Common myeloid progenitor, CD34-positive (primary cell): ENCODE measurements at places on chromosomes 3 and 15.

- no peak for DNase-seq
These were observed 9.0 kb downstream of the XXYLT1 start for GRCh38 chr3:195261925-195262324.

DNA sequence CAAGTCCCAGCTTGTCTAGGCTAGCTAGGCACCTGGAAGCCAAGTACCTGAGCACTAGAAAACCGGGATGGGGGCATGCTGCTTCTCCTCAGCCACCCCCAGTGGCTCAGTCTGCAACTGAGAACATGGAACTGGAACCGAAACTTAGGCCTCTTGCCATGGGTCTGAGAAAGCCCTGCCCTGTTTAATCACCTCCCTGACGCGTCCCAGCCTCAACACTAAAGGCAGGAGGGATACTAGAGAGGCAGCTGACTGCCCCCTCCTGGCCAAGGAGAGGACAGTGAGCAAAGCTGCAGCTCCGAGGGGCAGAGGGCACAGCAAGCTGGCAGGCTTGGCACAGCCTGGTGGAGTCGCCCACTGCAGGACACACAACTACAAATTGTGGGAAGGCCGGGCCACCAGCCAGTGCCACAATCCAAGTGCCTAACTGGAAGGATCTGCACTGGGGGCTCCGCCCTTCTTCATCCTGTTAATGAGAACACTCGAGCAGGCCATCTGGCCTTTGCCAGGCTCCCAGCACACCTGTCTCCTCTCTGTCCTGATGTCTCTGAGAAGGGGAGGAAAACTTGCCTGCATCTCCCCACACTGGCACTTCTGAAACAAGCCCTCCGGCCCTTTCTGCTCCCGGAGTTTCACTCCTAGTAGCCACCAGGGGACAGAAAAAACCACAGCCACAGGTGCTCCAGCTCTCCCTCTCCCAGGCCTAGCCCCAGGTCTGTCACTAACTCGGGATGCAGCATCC, 53.7 kb downstream of the BDH1 start:
- peak; percentile 45 for DNase-seq

DNA sequence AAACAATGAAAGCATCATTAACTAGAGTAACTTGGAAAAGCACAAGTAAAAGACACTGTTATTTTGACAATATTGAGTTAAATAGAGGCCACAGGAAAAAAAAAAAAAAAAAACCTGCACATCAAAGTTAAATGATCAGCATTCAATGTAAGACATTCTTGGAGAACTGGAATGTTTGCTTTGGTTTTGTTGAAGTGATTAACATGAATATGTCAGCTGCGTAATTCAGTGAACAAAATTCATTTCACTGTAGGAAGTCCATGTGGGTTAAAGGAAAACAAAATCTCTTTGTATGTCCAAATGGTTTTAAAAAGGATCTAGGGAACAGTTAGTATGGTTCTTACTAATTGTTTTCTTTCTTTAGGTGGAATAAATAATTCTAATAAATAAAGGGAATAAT, 252.8 kb upstream of the CNTN6 start:
- no peak for DNase-seq

- peak; percentile 51 for DNase-seq
These were observed 425 bp upstream of the FYTTD1 start for GRCh38 chr3:197749315-197749600.
